Fibroblast of the conjunctiva (primary cell): ENCODE measurements at places on chromosomes 2 and 18.

DNA sequence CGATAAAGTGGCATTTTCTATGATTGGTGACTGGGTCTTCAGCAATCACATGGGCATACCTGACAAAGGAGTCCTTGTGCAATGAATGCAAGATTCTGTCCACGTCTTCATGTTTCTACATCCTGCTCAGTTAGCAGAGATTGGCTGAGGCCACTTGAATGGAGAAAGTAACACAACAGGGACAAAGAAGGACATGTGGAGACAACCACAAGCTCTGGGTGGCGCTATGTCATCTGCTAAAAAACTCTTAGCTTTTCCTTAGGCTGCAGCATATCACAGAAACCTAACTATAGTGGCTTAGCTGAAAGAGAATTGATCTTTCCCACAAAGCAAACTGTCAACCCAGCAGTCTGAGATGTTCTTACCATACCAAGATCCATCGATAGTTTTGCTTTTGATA is 1109.7 kb downstream of the SOCS6 start:
- peak; percentile 2 for DNase-seq

DNA sequence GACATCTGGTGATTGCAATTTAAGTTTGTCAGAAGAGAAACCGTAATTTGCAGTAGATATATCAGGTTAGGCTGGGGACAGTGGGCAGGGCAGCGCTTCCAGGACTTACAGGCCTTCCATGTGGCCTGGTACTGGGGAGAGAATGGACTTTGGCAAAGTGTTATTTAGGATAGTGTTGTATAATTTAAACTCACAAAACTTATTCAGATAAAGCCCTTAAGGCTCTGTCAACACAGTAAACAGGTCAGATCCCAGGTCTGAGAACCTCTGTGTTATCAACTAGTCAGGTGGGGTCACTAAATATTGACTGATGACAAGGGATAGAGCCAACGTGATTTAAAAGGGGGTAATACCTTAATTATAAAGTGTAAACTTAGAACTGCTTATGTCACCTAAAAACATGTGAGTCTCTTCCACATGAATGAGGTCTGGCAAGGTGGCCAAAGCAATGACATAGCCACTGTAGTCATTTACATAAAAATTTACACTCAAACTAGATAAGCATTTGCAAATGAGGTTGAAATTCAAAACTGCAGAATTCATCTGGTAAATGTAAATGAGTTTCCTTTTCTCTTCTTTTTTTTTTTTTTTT is 80.2 kb upstream of the DNMT3A start:
- DNase-seq: no peak

DNA sequence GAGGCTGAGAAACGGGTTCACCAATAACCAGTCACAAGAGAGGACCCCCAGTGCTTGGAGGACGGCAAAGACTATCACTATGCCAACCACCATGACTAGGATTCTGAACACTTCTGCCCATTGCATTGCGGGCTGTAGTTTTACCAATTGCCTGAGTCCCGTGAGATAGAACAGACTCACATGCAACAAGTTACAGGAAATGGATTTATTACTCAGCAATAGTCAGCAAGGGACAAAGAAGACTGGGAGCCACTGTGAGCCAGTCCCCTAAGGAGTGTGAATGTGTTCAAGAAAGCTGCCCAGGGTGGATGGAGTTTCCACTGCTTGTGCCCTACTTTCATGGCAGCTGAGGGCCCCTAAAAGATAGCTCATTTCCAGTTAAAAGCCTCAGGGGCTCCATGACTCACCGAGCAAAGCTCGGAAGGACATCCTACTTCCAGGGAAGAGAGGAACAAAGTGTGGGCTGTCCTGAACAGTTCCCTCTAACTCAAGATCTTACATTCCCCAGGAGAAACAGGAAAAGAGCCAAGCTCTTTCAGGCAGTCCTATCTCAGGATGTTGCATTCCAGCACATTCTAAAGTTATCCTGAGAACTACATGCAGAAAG is 54.4 kb downstream of the SLC4A3 start:
- DNase-seq: no peak

GRCh38 chr2:55901941-55902340 is 21.6 kb downstream of the EFEMP1 start:
- no peak for DNase-seq

GRCh38 chr2:220224691-220225543 is 597.5 kb downstream of the SLC4A3 start:
- no peak for DNase-seq

- DNase-seq: no peak
These were observed 3.0 kb upstream of the IL1B start for GRCh38 chr2:112839407-112840067.

DNA sequence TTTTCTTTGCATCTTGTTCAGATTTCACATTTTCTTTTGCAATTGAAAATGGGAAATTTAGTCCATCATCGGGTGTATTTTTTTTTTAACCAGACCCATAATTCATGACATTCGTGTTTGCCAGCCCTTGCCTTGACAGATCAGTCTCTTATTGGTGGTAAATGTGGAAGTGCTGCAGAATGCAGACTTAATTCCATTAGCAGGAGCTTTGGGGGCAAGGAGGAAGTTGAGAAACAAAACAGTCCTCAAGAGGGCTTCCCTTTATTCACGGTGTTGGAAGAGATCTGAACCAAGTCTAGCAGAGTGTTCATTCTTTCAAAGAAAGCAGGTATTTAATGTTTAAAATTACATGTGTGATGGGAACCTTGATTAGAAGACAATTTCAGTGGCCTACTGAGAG is 16.6 kb upstream of the RPE start:
- DNase-seq: no peak

DNA sequence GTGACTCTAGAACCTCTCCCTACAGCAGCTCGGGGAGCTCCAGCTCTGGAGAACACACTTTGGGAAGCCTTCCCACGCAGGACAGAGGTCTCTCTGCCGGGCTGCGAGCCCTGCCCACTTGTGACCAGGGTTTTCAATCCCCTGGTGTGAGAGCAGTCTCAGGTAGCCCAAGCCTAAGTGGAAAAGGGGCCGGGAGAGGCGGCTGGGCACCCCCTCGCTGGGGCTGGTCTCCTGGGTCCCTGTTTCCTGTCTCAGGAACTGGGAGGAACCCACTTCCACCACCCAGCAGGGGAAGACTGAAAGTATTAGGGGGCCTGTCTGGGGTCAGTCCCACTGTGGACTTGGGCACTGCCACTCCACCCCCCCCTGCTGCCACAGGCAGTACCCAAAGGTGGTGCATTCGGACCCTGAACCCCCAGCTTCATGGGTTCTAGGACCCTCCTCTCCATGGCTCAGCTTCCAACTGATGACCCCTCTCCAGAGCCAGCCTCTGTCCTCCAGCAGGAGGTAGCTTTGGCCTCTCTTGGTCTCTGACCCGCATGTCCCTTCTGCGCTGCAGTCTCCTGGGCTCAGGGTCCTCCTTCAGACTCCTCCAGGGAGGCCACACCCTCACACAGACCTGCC is 70.0 kb downstream of the RRM2 start:
- DNase-seq: no peak

DNA sequence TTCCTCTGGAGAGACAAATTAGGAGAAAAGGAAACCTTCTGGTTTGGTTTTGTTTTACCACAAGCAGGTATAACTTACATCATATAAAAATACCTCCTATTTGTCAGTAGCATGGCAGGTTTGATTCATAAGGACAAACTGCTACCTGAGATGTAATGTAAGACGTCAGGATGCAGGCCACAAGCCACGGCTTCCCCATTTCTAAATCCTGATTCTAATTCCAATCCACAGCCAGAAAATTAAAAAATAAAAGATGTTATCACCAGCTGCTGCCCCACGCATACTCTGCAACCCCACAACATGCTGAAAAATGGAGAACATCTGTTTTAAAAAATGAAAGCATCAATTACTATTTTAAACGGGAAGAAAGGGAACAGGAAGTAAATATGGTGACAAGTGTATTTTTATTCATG is 197.6 kb downstream of the BCL11A start:
- DNase-seq: no peak

- peak; percentile 62 for DNase-seq
These were observed 338.9 kb downstream of the CCDC85A start for GRCh38 chr2:56522605-56523089.

- no peak for DNase-seq
These were observed 151.2 kb downstream of the ABCA12 start for GRCh38 chr2:214987261-214987660.

DNA sequence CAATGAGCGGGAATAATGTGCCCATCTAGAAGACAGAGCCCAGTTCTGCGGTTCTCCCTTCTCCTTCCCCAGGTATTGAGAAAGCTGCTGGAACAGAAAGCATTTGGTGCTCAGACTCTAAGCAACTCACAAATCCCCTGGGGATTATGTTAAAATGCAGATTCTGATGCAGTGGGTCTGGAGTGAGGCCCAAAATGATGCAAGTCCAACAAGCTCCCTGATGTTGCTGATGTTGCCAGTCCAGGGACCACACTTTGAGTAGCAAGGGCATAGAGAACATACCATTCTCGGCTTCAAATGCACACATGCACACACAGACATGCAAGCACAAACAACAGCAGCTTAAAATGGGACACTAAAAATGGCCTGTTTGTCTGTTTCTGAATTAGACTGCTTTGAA is 274.8 kb upstream of the NCKAP5 start:
- peak; percentile 65 for DNase-seq

- no peak for DNase-seq
These were observed 36.4 kb downstream of the EMILIN2 start for GRCh38 chr18:2883076-2883735.

DNA sequence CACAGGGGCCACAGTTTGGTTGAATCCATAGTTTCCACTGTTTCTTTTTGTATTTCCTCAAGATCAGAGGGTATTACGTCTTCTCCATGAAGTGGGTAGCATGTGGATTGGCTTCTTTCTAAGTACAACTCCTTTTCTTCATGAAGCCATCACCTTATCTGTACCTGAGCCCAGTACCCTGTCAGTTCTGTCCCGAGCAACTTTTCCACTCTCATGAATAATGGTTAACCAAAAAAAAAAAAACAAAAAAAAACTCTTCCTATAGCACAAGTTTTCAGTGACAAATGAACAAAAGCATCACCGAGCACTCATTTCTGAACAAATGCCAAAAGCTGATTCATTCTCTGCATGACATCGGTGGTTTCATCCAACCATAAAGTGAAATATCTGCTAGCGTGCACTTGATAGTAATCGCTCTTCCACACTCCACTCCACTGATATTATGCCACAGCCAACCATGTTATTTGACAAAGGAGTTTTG is 53.0 kb upstream of the CCDC150 start:
- DNase-seq: peak; percentile 33

- DNase-seq: peak; percentile 50
These were observed 375.0 kb downstream of the CTNNA2 start for GRCh38 chr2:79887747-79888374.

- no peak for DNase-seq
These were observed 375.0 kb downstream of the LRRTM4 start for GRCh38 chr2:77147153-77147552.

DNA sequence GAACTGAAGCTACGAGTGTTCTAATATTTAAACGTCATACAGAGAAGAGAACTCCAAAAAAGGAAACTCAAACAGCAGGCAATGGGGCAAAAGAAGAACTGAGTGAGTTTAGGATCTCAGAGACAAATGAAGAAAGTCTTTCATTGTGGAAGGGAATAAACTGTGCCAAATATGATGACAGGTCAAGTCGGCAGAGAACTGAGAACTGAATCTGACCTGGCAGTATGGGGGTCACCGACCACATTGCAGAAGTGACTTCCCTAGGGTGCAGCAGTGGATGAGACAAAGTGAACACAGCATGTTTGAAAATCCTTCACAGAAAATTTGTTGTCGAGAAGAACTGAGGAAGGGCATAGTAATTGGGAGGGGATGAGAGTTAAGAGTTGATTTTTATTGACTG is 55.9 kb downstream of the TTC21B start:
- DNase-seq: no peak

DNA sequence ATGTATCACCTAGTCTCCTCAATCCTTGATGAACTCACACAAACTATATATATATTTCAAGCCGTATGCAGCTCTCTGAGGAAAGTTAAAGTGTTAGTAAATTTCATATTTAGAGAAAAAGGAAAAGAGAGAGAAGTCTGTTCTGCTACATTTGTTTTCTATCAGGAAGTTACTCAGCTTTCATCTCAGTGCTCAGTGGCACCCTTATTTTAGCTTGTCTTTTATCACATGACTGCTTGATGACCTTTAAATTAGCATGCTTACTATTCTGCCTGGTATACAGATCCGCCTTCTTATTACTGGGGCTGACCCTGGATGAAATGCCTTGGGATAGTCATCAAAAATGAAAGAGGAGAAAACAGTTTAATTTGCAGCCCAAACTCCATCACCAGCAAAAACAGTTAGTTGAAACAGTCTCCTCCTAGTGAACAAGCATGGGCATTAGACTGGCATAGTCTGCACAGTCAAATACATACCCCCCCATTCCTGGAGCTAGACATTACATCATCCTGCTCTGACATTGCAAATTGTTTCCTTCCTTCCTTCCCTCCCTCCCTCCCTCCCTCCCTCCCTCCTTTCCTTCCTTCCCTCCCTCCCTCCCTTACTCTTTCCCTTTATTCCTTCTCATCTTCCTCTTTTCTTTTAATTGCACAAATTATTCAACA is 215.7 kb downstream of the TMEM182 start:
- DNase-seq: no peak

DNA sequence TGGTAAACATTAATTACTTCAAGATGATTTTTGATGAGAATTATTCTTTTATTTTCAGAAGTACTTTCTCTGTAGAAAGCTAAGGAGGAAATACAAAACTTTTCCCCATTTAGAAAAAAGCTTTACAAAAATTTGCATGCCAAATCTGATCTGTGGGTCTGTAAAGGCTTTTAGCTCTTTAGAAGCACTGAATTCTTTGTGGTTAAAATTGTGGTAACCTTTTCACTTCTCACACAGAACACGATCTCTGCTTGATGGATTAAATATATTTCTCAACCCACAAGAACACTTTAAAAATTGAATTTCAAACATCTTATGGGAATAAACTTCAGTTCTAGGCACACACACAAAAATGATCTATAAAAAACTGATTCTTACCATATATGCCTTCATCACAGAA is 63.7 kb downstream of the VIL1 start:
- DNase-seq: no peak

- no peak for DNase-seq
These were observed 478.5 kb upstream of the TNP1 start for GRCh38 chr2:217338306-217338916.

DNA sequence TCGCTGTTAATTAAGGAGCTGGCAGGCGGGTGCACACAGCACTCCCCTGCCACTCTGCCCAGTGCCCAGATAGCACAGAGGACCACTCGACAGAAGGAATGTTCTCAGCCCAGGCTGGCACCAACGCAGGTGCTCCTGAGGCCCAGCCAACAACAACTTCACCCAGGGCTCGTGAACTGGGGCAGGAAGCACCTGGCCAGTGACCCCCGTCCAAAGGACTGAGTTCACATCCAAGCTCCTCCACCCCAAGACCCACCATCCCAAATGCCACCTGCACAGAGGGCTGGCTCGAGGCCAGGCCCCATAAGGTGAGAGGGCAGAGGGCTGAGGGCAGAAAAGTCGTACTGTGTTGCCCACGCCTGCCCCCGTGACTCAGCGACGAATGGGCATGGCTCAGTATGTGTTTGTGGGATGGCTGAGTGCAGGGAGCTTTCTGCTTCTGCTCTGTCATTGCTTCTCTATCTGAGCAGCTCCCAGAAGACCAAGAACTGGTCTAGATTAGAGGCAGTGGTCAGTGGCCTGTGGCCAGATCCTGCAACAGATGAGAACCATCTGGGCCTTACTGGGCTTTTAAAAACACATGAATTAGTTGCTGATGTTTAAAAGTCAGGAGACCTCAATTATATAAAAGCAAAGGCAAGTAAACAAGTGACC is 68.4 kb downstream of the POLR1A start:
- peak; percentile 85 for DNase-seq
